ENCODE measurements at places on chromosomes 1 and 21.
A peak's percentile ranks its signal among the peaks of the same experiment; 100 is the strongest.

DNA sequence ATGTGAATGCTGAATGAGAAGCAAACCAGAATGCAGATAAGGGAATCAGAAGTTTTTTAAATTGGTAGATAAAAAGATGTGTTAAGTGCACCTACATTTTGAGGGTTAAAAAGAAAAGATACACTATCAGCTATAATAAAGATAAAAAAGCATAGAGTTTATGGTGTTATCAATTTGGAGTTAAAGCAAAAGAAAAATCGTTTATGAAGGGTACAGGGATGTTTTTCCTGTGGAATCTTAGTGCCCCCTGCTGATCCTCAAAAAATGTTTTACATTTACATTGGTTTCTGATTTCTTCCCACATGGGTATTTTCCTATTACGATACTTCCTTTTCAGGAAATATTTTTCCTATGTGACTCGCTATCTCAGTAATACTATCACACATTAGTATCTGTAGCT is 293.5 kb downstream of the MRPL39 start:
- DNase-seq, result no peak

GRCh38 chr1:19442154-19443096 is 42.9 kb downstream of the CAPZB start:
- DNase-seq, result no peak

GRCh38 chr1:163897412-163898155 is 575.8 kb downstream of the NUF2 start:
- DNase-seq, result no peak

DNA sequence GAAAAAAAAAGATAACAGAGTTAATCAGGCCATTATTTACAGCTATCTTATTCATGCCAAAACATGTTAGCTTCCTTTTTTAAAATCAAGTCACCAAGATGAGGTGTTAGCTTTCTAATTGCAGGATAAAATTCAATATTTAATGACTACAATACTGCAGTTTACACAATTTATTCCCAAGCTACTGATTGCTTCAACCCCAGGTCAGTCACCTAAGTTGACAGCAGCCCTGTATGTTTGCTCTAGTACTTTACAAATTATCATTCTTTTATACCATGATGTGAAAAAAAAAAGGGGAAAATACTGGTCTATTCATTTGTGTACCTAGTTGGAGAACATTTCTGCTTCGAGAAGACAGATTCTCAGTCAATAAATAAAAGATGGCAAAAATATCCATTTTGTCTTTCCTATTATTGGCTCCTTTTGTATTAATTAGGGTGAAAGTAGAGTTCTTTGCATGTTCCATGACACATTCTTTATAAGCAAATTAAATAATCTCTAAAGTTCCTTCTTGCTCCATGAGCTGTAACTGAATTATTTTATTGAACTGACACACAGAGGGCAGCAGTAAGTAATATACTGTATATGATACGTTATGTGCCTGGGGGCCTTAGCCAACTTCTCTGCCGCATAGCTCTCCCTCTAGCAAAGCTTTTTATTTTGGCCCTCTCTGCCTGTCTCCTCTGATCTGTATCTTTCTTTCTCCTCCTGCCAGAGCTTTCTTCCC is 48.0 kb downstream of the DIPK1A start:
- no peak for DNase-seq

DNA sequence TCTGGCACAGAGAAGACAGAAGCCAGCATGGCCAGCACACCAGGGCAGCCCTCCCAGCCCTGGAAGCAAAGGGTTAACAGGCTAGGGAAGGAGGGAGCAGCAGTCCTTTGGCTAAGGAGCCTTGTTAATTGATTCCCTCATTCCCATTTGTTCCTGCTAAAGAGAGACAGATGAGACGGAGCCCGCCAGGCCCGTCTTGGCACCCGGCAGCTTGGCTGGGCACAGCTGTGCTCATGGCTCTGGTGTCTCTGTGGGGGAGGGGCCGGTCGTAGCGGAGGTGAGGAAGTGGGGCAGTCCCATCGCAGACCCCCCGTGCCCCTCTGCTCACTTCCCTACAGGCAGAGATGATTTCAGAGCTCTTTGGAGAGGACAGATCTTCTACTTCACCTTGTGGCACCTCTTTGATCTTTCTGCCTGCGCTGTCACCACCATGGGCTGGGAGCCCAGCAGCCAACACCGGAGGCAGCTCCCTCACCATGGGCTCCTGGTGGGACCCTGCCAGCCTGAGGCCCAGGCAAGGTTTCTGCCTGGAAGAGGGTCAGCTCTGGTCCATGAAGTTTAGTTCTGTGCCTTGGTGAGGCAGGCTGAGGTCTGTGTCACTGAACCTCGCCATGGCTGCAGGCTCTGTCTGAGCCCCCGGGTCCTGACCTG is 38.0 kb downstream of the FOXO6 start:
- no peak for DNase-seq

DNA sequence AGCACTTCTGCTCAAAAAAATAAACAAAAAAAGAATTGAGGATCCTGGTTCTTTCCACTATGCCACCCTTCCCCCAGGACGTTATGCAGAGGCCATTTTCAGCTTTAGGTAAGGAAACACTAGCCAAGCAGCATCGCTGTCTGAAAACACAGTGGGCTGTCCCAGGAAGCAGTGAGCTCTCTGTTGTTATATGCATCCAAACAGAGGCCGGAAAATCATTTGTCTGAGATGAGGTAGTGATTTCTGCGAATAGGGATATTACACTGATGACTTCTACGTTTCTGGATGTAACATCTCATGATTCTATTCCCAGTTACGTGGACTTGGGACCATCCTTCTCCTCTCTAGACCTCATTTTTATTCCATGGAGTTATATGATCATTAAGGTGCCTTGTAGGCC is 137.2 kb downstream of the OMA1 start:
- no peak for DNase-seq

DNA sequence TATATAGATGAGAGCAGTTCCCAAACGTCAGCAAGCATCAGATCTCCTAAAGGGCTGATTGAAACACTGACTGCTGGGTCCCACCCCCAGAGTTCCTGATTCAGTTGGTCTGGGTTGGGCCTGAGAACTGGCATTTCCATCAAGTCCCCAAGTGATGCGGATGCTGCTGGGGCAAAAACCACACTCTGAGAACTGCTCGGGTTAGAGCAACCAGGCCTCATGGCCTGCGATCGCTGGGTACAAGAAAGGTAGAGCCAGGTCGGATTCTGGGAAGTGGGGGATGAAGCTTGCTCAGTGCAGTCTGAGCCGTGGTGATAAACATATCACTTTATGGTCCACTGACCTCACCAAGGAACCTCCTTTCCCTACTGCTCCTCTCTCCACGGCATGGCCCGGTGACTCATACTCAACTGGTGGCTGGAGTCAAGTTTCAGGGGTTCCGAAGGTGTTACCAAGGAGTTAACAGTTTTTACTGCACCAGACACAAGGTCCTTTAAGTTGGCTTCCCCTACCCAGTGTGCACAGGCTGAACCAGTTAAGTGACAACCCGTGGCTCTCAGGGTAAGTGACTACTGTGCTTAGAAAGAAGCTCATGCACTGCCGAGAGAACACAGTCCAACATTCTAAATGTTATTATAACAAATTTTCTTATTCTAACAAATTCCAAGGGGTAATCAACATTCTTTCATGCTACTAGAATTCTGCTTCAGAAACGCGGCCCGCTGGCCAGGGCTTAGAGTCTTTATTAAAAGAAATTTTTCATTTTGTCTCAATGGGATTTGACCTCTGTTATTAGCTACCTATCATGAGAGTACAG is 153.5 kb downstream of the TGFBR3 start:
- DNase-seq, result no peak

DNA sequence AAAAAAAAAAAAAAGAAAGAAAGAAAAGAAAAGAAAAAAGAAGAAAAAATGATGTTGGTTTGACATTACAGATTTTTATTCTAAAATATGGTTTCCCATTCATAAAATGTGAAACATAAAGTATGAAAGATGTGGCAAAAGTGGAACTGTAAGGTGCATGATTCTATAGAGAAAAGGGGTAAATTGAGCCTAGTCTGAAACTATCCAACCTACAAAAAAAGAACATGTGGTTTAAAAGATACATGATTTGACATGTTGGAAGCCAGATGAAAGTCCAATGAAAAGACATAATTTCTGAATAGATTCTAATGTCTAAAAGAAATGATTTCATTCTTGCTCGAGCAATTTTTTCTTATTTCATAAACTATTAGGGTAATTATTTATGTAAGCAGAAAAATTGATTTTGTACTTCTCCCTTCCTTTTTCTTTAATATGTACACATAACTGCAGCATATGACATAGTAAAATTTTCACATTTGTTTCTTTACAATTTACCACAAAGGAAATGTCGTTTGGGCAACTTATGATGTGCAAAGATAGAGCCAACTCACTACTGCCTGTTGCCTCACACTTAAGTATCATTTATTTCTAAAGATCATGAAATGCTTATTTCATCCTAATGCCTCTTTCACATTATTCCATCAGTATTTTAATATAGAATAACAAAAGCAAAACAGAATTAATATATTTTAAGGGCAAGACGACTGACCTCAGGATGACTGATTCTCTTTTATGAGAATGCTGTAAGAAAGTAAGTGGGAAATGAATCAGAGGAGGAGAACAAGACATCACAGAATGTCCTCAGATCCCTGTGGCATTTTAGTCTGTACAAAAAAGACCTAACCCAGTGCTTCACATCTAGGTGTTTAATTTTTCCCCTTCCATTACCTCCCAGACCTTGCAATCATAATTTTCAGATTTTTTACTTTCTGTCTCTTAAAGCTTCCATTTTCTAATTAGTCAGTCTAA is 165.8 kb upstream of the HMCN1 start:
- no peak for DNase-seq

DNA sequence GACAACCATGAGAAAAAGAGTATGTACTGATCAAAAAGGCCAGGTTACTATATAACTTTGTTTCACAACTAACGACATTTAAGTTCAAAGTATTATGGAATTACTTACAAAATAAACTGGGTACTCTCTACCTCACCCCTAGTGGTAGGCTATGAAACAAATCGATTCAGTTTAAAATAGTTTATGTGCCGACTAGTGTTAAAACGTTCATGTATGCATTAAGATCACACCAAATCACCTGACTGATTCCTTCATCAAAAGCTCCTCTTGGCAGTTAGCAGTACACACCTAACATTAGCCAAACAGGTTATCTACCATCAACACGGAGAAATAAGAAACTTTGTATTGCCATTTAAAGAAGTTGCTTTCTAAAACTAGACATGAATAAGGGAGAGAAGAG is 137.1 kb downstream of the AKT3 start:
- no peak for DNase-seq

DNA sequence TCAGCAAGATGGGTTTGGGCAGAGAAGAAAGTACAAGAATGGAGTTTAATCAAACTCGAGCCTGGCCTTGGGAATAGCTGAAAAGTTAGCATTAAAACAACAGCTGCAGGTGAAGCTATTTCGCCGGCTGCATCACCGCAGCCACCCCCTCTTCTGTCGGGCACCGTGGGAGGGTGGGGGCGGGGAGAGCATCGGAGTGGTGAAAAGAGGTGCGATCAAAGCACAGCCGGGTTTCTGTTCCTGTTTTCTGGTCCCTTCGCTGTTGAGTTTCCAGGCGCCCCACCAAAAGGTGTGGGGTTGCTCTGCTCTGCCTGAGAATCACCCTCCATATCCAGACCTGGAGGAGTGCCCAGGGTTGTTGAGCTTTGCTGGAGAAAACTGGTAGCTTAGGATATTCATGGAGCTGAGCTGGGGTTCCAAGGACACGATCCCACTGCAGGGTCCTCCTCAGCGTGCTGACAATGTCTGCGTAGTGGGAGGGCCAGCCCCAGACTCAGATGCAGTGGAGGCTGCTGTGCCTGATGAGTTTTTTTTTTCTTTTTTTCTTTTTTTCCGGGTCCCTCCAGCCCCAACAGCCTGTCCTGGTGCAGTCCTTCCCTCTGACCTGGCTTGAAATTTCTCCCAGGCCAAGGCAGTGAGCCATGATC is 127.5 kb upstream of the C1orf174 start:
- DNase-seq, result no peak

GRCh38 chr1:155199792-155200191 is 7.9 kb downstream of the THBS3 start:
- DNase-seq, result no peak

DNA sequence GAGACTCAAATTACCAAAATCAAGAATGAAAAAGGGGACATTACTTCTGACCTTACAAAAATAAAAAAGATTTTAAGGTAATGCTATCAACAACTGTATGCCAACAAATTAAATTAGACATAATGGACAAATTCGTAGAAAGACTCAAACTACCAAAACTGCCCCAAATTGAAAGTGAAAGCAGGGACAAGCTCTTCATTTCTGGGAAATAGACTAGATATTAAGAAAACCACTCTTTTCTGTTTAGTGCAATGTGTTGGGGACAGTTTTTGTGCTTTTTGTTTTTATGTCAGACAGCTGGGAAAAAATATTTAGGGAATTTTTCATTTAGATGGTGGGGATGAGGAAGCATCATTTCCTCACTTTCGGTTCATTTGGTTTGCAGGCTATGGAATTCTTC is 4.9 kb upstream of the GBP1 start:
- no peak for DNase-seq

- DNase-seq, result peak; percentile 55
These were observed 701 bp downstream of the CEP170 start for GRCh38 chr1:243254233-243254926.

DNA sequence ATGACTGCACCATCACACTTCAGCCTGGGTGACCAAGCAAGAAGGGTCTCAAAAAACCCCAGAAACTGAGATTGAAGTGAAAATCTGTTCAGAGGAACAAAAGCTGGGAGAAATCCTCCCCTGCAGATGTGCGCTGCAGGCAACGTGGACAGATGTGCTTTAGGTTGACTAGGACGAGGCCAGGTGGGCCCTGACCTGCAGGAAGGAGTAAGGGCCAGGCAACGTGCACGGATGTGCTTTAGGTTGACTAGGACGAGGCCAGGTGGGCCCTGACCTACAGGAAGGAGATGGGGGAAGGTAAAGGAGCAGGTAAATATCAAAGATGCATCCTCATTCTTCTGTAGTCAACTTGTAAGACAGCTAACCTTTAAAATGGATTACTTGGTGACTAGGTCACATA is 2.5 kb upstream of the KRTAP12-1 start:
- DNase-seq, result no peak

GRCh38 chr1:92820551-92820950 is 11.3 kb upstream of the RPL5 start:
- no peak for DNase-seq

- DNase-seq, result no peak
These were observed 39.1 kb downstream of the IFI44 start for GRCh38 chr1:78688697-78689096.

DNA sequence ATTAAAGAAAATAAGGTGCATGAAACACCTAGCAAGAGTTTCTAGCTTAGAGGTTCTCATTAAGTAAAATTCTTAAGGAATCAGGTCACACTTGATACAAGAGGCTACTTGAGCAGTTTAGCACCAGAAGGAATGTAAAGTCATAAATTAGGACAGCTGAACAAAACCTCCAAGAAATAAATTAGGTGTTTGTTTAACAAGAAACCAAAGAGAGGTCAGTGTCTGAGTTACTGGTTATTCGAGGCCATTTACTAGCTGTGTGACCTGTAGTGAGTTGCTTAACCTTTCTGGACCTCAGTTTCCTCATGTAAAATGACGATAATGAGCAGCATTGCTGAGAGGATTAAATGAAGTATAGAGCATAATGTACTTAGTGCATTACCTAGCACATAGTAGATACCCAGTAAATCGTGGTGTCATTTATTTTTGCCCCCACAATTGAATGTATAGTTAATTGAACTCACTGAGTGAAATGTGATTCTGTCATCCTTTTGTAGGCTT is 908 bp upstream of the ELK4 start:
- no peak for DNase-seq

GRCh38 chr21:16644685-16645084 is 868.2 kb upstream of the CXADR start:
- DNase-seq, result no peak

All from dorsolateral prefrontal cortex (tissue), 122 donors.